ENCODE measurements at places on chromosomes 6 and 20. TPM values are rescaled to one million over a fixed set of nuclear protein-coding genes. Genes with fewer than 3 reads are reported as not detected.
A peak's percentile ranks its signal among the peaks of the same experiment; 100 is the strongest.

Gene SLCO4A1
- polyA plus RNA-seq, result 1.0 TPM

Gene ERVFRD-1
- not detected for polyA plus RNA-seq

Gene CRIP3
- polyA plus RNA-seq, result 3.8 TPM

Gene ADGRG6
- polyA plus RNA-seq, result 2.4 TPM

Gene SAPCD1
- 2.1 TPM for polyA plus RNA-seq

Gene KHDC3L
- 0.35 TPM for polyA plus RNA-seq

Gene GPLD1
- 0.39 TPM for polyA plus RNA-seq

Gene PTPRK
- 48.3 TPM for polyA plus RNA-seq

Gene FAXC
- 2.7 TPM for polyA plus RNA-seq

Gene TNFRSF6B
- 4.9 TPM for polyA plus RNA-seq

- DNase-seq, result no peak
Measured at GRCh38 chr6:168208402-168208801, 111.2 kb downstream of the DACT2 start.

DNA sequence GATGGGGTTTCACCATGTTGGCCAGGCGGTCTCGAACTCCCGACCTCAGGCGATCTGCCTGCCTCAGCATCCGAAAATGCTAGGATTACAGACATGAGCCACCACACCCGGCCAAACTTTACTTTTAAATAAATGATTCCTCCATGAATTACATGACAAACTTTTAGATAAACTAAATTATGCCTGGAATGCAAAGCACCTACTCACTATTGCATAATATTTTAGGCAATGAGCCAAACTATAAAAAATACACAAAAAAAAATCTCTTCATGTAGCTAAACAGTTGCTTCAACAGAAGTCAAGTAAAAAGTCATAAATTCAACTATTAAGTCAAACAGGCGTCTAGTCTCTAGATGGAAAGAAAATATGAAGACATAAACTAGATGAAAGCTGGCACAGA lies 56.5 kb downstream of the PTPRK start:
- no peak for DNase-seq

- DNase-seq, result no peak
Measured at GRCh38 chr20:32312718-32313424, 35.4 kb downstream of the KIF3B start.

GRCh38 chr6:125866433-125866832 lies 75.7 kb downstream of the NCOA7 start:
- no peak for DNase-seq

GRCh38 chr20:12723811-12724210 lies 285.0 kb upstream of the SPTLC3 start:
- DNase-seq, result no peak

DNA sequence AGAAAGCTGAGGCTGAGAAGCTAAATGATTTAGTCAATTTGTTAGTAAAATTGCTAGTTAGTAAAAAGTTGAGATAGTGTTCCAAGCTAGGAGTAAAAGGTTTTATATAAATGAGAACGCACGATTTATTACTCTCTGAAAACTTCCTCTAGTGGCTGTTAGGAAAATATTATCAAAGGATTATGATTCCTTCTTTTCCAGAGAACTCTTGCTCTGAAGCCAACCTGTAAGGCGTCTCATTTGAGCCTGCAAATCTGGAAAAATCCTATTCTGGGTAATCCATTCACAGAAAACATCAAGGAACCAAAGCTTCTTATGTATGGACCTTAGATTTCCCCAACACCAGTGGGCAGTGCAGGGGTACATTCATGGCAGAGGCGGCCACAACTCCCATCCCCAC lies 252.7 kb downstream of the SOD2 start:
- no peak for DNase-seq

DNA sequence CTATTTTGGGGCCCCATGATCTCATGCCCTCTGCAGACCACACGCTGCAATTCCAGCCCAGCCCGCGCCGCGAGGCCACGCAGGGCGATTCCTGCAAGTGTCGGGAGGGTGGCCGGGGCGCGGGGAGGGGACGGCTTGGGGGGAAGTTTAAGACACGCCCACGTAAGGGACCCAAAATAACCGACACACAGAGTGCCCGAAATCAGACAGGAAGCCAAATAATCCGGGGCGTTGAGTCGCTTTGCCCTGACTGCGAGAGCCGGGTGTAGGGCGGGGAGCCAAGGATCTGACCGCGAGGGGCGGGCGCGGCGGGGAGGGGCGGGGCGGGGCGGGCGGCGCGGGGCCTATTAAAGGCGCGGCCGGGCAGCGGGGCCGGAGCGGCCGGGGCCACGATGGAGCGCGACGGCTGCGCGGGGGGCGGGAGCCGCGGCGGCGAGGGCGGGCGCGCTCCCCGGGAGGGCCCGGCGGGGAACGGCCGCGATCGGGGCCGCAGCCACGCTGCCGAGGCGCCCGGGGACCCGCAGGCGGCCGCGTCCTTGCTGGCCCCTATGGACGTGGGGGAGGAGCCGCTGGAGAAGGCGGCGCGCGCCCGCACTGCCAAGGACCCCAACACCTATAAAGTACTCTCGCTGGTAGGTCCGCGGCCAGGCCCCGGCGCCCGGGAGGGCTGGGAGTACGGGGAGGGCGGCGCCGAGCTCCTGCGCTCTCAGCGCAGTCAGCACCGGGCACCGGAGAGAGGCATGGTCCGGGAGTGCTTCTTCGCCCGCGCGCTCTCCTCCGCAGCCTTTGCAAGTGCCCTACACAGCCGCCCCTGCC lies at the start of gene ENPP1:
Gene ENPP1 (plus strand): TSS at position 377 of the 816 bp plus-strand sequence. CDS start 16 bp downstream, at position 393.
- peak; percentile 81 for DNase-seq

- no peak for DNase-seq
Measured at GRCh38 chr20:48455651-48456365, 372.0 kb downstream of the PREX1 start.

GRCh38 chr6:41970436-41970846 lies 28.8 kb upstream of the CCND3 start:
- peak; percentile 67 for DNase-seq

- DNase-seq, result no peak
Measured at GRCh38 chr6:133898263-133898662, 9.3 kb downstream of the TCF21 start.

DNA sequence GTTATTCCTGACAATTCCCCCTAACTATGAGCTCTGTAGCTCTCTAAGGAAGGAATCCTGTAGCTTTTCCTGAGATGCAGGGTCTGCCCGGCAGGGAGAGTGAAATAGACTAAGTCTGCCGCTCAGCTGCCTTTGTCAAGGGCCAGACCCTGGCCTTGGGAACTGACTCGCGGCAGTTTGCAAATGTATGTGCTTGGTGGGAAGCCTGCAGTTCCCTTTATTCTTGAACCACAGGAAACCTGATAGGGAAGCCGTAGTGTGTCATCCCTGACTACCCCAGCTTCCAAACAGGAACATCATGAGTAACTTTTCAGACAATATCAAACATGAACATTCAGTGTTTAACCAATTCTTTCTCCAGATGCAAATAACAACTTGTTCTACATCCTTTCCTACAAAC lies 78.7 kb upstream of the IFNGR1 start:
- DNase-seq, result peak; percentile 41

DNA sequence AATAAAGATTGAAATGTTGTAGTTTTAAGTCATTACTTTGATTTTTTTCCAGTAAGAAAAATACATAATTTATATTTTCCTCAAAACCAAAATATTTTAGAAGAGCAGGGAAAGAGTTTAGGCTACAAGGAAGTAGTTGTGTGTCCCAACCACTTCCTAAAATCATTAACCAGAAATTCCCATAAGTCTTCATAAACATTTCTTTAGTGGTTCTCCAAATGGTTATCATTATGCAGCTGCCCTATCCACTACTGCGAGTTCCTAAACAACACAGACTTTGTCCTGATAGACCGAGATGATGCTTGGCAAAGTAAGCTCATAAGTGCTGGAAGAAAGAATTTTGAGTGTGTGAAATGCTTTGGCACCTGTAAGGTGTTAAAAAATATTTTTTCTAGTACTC lies 93.6 kb downstream of the ARMC2 start:
- DNase-seq, result no peak

DNA sequence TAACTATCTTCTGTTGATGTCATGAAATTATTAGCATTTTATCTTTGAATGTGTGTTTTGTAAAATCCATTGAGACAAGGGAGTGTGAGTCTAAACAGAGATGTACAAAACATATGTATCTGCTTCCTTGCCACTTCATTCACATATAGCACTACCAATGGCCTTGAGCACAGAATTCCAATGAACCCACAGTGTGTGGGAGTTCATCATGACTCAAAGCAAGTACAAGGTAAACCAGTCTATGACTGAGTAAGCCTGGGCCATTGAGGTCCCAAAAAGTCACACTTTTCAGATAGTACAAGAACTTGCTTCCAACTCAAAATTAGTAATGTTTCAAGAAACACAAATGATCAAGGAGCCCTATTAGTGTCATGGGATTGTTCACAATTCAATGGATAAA lies 218.6 kb downstream of the MANEA start:
- no peak for DNase-seq

- peak; percentile 27 for DNase-seq
Measured at GRCh38 chr6:126773112-126773805, 345.2 kb upstream of the RSPO3 start.

- no peak for DNase-seq
Measured at GRCh38 chr20:62660768-62661167, 18.5 kb downstream of the SLCO4A1 start.

GRCh38 chr6:18562726-18563125 lies 175.6 kb downstream of the RNF144B start:
- DNase-seq, result no peak

DNA sequence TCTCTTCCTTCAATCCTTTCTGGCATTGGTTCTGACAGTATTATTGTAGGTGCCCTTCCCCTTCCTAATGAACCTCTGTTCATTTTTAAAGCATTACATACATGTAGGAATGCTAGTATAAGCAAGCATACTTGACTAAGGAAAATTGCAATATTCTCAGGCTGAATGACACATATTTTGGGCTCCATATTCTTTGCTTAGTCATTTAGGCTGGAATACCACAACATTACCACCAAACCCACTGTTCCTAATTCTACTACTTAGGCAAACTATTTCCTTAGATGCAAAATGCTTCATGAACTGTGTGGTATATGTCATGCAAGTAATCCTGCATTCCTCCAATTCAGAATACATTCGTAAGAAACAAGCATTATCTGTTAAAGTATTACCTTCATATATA lies 113.9 kb downstream of the PRDM1 start:
- DNase-seq, result no peak
